ENCODE measurements at places on chromosomes 7 and 10. TPM values are rescaled to one million over a fixed set of nuclear protein-coding genes. Genes with fewer than 3 reads are reported as not detected.

SLC26A5 gene
- not detected for total RNA-seq

TACC2 gene
- 10.6 TPM for total RNA-seq

CLDN4 gene
- 17.6 TPM for total RNA-seq

CCDC172 gene
- total RNA-seq = 2.9 TPM

RADIL gene
- total RNA-seq = 1.2 TPM

ELFN1 gene
- 0.96 TPM for total RNA-seq

ERVW-1 gene
- total RNA-seq = 5.5 TPM

IGFBP1 gene
- total RNA-seq = not detected

PPP2R2D gene
- total RNA-seq = 18.3 TPM

KCNH2 gene
- total RNA-seq = 25.3 TPM

EPO gene
- not detected for total RNA-seq

HUS1 gene
- 9.6 TPM for total RNA-seq

TSPAN12 gene
- 6.7 TPM for total RNA-seq

ZDHHC16 gene
- 35.9 TPM for total RNA-seq

DENND2A gene
- total RNA-seq = 6.3 TPM

CRYGN gene
- total RNA-seq = not detected

Data from umbilical cord (tissue), 2 donors.